ENCODE measurements at places on chromosomes 7 and 10.

GRCh38 chr10:132326925-132327324 is 5.1 kb upstream of the LRRC27 start:
- no peak for DNase-seq

GRCh38 chr10:103192451-103193106 is 493 bp downstream of the NT5C2 start:
- DNase-seq: peak; percentile 86

DNA sequence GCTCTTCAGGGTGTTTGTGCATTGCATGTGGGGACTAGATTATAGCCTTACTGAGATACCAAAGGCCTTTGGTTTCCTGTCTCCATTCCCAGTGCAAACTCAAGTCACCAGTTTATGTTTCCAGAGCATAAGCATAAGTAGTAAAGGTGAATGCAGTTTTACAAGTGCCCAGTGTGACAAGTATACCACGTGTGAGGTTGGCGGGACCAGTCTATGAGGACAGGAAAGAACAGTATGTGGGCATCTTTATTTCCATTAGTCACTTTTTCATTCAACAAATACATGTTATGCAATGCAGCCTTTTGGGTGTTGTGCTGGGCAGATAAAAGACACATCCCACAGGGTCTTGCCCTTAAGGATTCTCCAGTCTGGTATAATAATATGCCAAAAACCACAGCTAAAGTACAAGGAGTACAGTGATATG is 146.5 kb downstream of the ARID5B start:
- no peak for DNase-seq

DNA sequence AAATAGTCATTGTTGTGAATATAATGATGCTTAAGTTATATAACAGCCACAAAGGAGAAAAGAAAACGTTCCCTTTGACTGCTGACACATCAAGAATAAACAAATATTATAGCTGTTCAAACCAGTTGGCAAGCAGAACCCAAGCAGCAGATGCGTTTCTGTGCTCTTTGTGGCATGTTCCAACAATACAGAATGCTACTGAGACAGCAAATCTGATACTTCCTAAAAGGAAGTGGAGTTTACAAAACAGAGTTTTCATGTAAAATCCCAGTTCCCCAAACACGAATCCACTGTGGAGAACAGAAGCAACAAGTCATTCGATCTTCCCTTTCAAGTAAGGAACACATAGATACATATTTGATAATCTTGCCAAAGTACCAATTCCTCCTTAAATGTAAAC is 170.9 kb upstream of the ASAH2 start:
- DNase-seq: no peak

DNA sequence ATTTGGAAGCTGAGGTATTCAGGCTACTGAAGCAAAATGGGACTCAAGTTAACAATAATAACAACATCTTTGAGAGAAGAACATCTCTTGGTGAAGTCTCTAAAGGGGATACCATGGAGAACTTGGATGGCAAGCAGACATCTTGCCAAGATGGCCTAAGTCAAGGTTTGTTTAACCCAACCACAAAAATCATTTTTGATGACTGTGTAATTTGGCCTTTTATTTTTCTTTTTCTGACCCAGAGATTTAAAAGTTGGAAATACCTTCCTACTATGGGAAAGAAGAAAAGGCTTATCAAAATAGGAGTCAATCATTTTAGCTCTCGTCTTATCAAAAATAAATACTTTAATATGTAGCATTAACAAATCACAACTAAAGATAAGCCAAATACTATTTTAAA is 72.4 kb downstream of the PON1 start:
- no peak for DNase-seq

- DNase-seq: peak; percentile 32
Observed at GRCh38 chr7:142898377-142899170, 13.0 kb upstream of the TRPV6 start.

- no peak for DNase-seq
Observed at GRCh38 chr10:91935886-91936285, 12.3 kb downstream of the BTAF1 start.

- DNase-seq: peak; percentile 79
Observed at GRCh38 chr7:44073664-44074348, 8.4 kb upstream of the PGAM2 start.

GRCh38 chr7:732094-732541 is 5.0 kb upstream of the PRKAR1B start:
- peak; percentile 88 for DNase-seq

DNA sequence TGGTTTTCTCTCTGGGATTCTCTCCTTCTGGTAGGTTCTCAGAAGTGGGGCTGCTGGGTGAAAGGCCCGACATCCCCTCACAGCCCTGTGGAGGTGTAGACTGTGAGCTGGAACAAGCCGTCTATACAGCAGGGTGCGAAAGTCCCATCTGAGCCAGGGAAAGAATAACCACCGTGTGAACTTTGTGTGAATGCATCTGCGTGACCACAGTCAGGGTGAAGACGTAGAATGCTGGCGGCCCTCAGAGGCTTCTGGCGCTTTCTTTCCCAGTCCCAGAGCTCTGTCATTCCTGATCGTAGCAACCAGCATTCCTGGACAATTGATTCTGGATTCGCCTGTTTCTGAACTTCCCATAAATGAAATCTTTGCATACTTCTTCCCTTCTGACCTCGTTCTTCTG is 30.0 kb downstream of the ELFN1 start:
- DNase-seq: no peak

DNA sequence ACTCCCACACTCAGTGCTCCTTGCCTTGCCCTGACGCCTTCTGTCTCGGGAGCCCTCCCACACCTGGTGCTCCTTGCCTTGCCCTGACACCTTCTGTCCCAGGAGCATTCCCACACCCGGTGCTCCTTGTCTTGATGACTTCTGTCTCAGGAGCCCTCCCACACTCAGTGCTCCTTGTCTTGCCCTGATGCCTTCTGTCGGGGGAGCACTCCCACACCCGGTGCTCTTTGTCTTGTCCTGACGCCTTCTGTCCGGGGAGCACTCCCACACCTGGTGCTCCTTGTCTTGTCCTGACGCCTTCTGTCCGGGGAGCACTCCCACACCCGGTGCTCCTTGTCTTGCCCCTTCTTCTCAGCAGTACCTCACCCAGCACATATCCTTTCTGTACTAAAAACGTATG is 207.2 kb upstream of the ADARB2 start:
- no peak for DNase-seq

DNA sequence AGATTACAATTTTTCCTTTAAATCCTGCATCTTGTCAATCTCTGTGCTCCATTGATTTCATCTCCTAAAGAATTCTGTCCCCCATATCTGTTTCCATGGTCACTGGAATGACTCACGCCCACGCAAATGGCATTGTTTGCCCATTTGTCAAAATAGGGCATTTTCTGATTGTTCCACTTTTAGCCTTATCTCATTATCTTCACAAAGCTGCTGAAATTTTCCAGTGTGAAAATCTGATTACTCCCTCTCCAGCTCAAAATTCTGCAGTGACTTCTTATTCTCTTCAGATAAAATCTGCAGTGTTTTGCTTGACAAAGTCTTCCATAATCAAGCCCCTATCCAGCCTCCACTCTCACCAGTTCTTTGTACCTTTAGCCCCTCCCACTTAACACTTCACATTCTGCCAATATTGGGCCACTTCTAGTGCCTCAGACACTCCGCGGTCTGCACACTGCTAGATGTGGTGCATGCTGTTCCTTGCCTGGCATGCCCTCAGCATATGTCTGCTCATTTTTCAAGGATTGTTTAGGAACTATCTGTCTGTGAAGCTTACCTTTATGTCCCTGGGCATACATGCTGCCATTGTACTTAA is 33.9 kb upstream of the CTTNBP2 start:
- peak; percentile 7 for DNase-seq

- peak; percentile 12 for DNase-seq
Observed at GRCh38 chr7:84529480-84530205, 335.1 kb upstream of the SEMA3A start.

DNA sequence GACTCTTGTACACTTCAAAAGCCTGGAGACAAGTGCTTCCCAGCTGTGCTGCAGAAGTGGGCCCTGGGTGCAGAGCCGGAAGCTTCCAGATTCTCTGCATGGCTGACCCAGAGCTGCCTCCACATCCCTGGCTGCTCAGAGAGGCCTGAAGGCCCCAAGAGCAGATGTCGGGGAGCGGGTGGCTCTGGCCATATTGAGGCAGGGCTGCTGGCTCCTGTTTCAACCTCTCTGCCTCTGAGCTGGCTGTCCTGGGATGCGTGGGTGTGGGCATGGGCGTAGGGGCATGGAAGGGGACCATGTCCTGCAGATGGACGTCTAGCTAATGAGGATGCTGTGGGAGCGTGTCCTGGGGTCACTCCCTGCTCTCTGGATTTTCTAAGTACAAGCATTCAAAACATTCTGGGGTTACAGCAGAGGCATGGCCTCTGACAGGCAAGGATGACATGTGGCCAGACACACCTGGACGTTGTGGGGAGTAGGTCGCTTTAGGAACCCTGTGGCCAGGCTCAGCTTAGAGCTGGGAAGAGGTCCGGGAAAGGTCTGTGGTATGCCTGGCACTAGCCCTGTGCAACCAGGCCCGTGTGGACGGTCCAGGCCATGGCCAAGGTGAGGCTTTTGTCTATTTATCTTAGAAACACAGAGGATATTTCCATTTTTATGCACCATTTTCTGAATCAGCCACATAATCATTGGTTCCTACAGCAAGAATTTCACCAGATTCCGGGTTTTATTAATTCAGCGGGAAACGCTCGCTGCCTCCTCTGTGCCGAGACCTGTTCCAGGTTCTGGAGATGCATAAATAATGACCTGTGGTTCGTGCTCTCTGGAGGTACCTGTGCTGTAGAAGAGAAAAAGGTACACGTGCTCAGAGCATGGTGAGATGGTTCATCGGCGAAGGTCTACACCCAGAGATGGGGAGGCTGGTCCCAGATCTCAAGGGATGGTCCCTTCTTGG is 361.1 kb downstream of the GLRX3 start:
- peak; percentile 2 for DNase-seq

DNA sequence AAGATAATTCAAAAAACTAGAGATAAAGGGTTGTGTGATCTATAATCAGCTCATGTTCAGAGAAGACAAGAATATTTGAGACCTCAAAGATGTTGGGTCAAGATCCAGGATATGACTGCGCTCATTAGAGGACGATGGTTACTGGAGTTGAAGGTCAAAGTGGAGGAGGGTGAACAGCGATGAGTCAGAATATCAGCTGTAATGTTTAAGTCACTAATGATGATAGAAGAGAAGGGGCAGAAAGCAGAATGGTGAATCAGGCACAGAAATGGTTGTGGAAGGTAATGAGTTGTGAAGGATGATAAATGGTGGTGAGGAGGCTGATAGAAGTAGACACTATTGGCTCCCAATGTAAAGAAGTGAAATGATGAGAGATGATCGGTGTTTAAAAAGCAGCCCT is 540.3 kb downstream of the INHBA start:
- DNase-seq: no peak

DNA sequence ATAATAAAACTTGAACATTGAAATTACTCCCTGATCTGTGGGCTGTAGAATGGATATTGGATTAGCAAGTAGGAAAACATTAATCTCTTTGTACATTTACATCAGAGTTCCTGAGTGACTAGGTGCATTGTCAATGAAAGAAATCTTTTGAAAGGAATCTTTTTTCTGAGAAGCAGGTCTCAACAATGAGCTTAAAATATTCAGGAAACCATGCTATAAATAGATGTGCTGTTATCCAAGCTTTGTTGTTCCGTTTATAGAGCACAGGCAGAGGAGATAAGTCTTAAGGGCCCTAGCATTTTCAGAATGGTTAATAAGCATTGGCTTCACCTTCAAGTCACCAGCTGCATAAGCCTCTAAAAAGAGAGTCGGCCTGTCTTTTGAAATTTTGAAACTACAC is 41.3 kb upstream of the SLC16A12 start:
- no peak for DNase-seq

DNA sequence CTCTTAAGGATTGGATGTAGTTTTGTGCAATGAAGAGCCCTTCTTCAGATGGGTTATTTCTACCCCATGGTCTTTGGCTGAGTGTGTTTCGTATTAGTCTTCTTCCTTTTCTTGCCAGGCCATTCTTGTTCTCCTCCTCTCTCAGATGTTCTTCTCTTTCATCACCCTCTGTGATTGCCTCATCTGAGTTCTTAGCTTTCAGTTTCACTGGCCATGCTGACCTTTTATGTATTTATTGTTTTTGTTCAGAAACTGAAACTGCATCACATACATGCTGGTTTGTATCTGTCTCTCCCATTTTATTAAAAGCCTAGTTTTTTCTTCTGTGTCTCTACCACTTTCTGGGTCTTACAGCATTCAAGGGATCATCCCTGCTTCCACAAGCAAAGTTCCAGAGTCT is 21.7 kb upstream of the PCGF5 start:
- DNase-seq: peak; percentile 33

GRCh38 chr10:80152820-80153219 is 20.3 kb downstream of the PLAC9 start:
- DNase-seq: no peak

DNA sequence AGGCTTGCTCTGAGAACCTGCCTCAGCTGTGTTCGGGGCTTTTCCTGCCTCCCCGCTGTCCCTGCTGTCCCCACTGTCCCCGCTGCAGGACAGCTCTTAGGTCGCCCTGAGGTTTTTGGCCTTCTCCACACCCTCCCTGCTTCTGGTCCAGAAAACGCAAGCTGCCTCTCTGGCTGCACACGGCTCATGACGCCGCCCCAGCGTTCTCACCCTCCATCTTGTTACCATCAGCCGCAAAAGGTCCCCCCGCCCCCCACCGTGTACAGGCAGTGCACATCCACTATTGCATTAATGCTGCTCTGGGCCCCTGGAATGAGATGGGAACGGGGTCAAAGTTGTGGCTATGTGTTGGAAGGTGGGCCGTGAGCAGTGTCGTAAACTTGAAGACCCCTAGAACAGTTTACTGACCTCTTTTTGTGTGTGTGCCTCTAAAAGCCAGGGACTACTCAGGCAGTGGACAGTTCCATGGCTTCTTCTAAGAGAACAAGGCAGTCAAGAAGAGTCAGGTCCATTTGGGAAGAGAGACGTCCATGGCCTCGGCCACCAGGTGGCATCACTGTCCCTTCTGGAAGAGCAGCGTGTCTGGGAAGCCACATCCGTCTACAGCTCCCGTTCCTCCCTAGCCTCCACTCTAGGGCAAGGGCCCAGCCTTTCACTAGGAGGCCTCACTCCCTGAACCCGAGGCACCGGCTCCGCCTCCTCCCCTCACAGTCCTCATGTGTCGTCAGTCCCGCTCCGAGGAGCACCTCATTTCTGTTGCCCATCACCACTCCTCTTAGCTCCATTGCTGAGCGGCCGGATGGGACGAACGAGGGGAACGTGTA is 38.5 kb upstream of the MKRN1 start:
- peak; percentile 92 for DNase-seq

- no peak for DNase-seq
Observed at GRCh38 chr7:76236224-76236623, 34.5 kb downstream of the SRRM3 start.

- no peak for DNase-seq
Observed at GRCh38 chr10:123359539-123359938, 205.3 kb downstream of the BUB3 start.

- no peak for DNase-seq
Observed at GRCh38 chr7:11130012-11130411, 156.3 kb downstream of the PHF14 start.

GRCh38 chr7:141161550-141162535 is 88.0 kb downstream of the TMEM178B start:
- DNase-seq: no peak

Data from body of pancreas (tissue), 4 donors.